ENCODE measurements at places on chromosomes 4 and X.

- no peak for DNase-seq
These were observed 5.8 kb downstream of the TIFA start for GRCh38 chr4:112279882-112280315.

GRCh38 chrX:18099745-18100144 is 120.9 kb downstream of the BEND2 start:
- no peak for DNase-seq

- no peak for DNase-seq
These were observed 106.8 kb upstream of the MAGEA10 start for GRCh38 chrX:152245213-152245612.

DNA sequence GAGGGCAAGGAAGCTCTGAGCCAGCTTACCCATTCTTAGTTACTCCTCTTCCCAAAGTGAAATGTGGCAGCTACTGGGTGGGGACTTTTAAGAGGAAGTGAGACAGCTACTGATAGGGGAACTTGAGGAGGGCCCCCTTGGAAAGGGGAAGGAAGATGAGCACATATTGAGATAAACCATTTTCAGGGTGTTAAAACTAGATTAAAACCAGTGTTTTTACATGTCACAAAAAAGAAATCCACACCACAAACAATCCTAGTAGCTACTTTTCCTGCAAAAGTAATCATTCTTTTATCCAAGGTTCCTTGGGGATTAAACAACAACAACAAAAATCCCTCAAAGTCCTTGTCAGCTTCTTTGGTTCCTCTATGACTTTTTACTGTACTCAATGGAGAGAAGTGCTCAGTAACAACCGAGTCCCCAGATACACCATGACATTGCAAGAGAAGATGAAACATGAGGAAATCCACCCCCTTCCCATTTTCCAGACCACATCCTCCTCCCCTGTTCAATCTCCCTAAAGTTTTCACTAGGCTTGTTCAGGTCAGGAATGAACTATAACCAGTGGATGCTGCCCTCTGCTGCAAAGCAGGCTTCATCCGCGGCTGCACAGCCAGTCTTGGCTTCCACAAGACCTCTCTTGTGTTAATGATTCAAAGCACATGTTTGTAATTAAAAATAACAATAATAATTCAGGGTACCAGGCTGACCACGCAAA is 113.5 kb upstream of the TMEM164 start:
- DNase-seq: no peak

GRCh38 chr4:183797445-183798300 is 107.4 kb upstream of the STOX2 start:
- no peak for DNase-seq

- DNase-seq: no peak
These were observed 841.1 kb downstream of the CENPC start for GRCh38 chr4:66704243-66704642.

DNA sequence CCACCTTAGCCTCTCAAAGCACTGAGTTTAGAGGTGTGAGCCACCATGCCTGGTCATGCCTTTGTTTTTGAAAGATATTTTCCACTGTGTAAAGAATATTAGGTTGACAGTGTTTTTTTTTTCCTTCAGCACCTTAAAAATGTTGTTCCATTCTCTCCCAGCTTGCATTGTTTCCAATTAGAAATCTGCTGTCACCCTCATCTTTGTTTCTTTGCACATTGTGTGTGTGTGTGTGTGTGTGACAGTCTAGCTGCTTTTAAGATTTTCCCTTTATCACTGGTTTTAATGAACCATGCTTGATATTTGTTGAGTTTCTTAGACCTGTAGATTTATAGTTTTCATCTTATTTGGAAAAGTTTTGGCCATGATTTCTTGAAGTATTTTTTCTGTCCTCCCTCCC is 79.0 kb upstream of the NKX1-1 start:
- no peak for DNase-seq

- no peak for DNase-seq
These were observed 111.8 kb downstream of the ZNF518B start for GRCh38 chr4:10345381-10345784.

DNA sequence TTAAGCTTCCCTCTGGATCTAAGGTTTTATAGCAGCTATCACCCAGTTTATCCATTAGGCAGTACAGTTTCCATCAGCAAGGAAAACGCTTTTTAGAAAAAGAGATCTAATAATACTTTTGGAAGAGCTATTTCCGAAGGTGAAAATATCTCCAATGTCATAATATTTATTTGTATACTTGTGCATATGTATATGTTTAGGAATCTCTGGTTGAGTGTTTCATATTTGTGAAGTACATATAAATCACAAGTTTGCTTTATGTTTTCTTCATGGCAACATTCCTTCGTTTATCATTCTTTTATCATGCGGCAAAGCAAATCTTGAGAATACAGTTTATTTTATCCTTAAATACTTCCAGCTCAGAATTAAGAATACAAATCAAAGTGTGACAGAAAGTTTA is 6.2 kb upstream of the PCDH18 start:
- no peak for DNase-seq

DNA sequence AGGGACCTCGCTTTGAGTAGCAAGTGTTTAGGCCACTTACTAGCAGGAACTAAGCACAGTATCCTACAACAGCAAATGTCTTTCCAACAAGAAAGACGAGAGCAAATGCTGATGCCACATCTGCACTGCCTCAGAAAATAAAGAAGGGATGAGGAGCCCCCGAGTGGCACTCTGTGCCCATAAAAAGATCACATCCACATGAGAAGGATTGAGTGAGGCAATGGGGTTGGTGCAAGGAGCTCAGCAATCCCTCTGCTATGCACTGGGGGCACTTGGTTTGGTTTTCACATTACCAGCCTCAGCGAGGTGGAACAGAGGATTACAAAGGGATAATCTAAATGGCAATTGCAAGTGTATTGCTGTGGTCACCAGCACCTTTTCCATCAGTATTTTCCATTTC is 252.8 kb upstream of the SLC7A11 start:
- DNase-seq: no peak

GRCh38 chrX:32530802-32531403 is 680.4 kb downstream of the DMD start:
- DNase-seq: no peak

DNA sequence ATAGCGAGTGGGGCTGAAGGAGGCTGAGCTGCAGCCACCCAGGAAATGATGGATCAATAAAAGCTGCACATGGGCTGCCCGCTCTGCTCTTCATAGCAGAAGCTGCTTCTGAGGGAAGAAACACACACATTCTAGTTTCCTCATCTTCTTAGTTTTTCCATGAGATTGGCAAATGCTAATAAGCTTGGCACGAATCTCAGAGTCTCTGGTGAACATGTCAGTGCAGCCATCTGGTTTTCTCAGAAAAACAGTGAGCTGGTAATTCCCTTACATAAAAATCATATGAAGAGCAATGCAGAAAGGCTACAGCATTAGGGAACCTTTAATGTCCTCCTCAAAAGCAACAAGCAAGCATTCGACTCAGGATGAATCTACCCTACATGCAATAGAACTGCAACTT is 69.9 kb downstream of the GATB start:
- no peak for DNase-seq

DNA sequence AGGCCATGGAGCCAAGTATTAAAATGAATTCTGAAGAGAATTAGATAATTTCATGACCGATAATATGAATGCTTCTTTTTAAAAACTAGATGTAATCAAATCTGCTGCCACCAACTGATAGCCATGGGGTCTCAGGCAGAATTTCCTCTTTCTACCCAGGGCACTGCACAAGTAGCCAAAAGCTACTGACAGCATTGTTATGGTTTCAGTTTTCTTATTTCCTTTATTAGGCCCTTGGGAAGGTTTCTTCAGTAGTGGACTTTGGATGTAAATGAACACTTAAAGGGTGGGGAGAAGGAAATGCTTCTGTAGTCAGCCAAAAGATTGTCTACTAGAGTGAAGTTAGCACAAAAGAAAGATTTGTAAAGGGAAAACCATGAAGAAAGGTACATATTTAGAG is 686.0 kb downstream of the ADGRL3 start:
- DNase-seq: no peak

DNA sequence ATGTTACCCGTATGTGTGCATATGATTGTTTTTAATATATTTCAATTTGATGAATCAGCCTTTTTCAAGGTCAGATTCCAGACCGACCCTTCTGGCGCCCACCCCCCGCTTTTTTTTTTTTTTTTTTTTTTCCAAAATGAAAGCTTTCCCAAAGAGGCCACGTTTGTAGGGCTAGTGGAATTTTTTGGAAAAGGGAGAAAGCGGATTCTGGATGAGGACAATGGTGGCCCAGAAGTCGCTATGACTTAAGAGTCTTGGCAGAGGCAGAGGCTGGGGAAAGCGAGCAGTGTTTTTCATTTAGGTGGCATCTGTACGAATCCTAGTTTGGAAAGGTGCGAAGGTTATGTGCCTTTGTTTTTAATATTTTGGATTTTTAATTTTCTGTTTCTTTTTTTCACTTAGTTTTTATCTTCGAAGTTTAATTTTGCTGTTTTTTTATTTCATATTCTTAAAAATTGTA is 14.6 kb downstream of the NDUFB11 start:
- no peak for DNase-seq

DNA sequence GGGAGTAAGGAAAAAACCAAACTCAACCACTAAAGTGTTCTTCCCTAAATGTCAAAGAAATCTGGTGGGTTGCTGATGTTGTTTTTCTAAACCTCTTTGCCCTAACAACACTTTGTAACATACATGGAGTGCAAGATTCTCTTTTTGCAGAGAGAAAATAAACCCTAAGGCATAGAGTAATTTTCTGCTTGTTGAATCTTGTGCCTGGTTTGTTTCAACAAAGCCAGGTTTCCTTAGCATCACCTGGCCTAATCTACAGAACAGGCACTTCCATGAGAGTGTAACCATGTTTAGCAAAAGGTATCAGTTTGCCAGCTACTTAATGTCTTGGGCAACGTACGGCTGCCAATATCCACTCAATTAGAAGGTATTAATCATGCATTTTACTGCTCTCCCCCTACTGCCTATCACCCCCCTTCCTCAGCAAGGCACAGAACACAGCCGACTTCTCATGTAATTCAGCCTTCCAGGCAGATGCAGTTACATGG is 219.2 kb downstream of the MAML3 start:
- no peak for DNase-seq

DNA sequence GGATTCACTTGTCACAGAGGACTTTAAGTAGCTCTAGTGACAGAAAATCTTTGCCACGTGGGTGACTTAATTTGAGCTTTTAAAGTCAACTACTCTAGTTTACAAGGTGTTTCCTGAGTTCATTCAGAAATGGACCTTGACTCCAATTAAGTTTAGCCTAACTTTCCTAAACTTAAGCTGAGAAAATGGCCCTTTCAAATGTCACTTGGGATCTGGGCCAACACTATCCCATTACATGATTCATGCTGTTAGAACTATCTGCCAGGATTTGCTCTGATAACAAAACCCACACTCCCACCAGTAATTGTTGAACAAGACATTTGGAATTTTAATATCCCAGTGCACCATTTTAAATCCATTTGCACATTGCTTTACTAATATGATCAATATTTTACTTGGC is 40.8 kb downstream of the C4orf46 start:
- no peak for DNase-seq

- no peak for DNase-seq
These were observed 31.7 kb downstream of the USP9X start for GRCh38 chrX:41116948-41117347.

Data from AG04449 (cell line).